ENCODE measurements at places on chromosomes 12 and 14. TPM values are rescaled to one million over a fixed set of nuclear protein-coding genes. Genes with fewer than 3 reads are reported as not detected.

- no peak overlapping the region for H3K4me3 ChIP-seq
Observed at GRCh38 chr14:26113911-26114640, 483.8 kb downstream of the NOVA1 start.

DNA sequence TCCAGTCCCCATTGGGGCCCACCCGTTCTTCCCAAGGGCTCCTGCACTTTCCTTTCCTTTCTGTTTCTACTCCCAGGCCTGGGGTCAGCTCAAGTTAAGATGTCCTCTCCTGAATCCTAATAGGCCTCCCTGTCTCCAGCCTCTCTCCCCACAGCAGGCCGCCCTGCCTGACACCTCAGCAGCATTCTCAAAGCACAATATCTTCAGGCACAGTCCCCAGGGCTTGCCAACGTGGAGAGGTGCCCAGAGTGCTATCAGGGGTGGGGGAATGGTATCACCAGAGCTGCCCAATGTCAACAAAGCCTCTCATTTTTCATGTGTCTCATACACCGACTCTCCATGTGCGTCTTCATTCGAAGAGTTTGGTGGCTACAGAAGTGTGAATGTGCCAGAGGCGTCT is 123.0 kb downstream of the FOXN3 start:
- H3K4me1 ChIP-seq: peaks cover 3% of the 10 kb centered on the region
- no peak overlapping the region for H3K4me3 ChIP-seq
- H3K27ac ChIP-seq: no peak overlapping the region

Gene KRT77
- 4.1 TPM for polyA plus RNA-seq

- H3K4me1 ChIP-seq: no peaks in the 10 kb centered on the region
- no peaks in the 10 kb centered on the region for H3K36me3 ChIP-seq
- H3K27me3 ChIP-seq: no peaks in the 10 kb centered on the region
Observed at GRCh38 chr12:3533703-3534386, 42.8 kb downstream of the PRMT8 start.

GRCh38 chr12:115297445-115297844 is 613.5 kb upstream of the TBX3 start:
- no peak overlapping the region for H3K27ac ChIP-seq
- no peaks in the 10 kb centered on the region for H3K27me3 ChIP-seq
- H3K4me3 ChIP-seq: no peak overlapping the region
- H3K4me1 ChIP-seq: no peaks in the 10 kb centered on the region

DNA sequence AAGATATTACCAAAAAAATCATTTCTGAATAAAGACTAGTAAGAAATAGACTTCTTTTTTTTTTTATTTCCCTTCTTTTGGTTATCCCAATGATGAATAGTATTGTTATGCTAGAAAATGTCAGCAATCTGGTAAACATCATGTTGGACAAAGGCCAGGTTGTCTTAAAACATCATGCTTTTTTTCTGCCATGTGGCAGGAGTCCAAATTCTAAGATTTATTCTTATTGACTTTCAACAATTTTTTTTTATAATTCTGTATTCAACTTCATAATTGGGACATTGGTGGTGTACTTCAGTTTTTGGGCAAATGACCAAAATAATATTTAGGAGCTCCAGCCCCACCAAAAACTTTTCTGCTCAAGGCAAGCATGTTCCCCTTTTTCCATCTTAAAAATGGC is 10.5 kb downstream of the DCN start:
- no peaks in the 10 kb centered on the region for H3K4me1 ChIP-seq
- no peak for DNase-seq
- no peak overlapping the region for H3K27ac ChIP-seq
- H3K27me3 ChIP-seq: no peaks in the 10 kb centered on the region
- H3K4me3 ChIP-seq: no peak overlapping the region
- H3K36me3 ChIP-seq: no peaks in the 10 kb centered on the region

GRCh38 chr12:68222326-68222725 is 3.3 kb downstream of the IL26 start:
- H3K27ac ChIP-seq: no peak overlapping the region
- H3K4me1 ChIP-seq: peaks cover 3% of the 10 kb centered on the region
- H3K27me3 ChIP-seq: no peaks in the 10 kb centered on the region
- no peak overlapping the region for H3K4me3 ChIP-seq

GRCh38 chr12:59559696-59560095 is 36.1 kb upstream of the SLC16A7 start:
- H3K27me3 ChIP-seq: no peaks in the 10 kb centered on the region
- no peaks in the 10 kb centered on the region for H3K36me3 ChIP-seq
- H3K4me3 ChIP-seq: no peak overlapping the region
- no peak for DNase-seq

DNA sequence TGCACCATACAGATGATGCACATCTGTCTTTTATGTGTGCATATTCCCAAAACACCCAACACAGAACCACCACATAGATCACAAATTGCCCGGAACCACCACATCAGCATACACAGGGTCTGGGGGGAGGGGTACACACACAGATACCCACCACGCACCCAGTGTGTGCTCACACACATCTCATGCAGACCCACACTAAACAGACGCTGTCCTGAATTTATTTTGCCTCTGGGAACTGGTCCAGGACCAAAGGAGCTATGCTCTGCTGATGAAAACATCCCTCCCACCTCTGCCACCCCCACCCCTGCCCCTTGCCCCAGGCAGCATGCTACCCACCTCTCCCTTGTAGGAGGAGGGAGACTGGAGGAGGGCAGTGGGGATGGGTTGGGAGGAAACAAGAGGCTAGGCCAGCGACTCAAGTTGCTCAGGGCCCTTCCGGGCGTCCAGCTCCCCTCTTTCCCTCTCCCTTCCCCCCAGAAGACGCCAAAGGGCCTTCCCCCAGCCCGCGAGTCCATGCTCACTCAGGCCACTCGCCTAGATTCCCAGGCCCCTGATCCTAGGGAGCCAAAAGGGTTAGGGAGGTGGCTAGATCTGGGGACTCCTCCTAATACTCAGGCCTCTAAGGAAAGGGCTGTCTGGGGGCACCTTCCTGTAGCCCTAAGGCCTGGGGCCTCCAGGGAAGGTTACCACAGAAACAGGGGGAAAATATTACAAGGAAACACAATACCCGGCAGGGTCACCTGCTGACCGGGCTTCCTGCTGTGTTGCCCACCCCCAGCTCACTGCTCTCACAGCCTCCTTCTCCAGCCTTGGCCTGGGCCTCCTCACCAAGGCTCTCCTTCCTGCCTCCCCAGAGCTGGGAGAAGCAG is 3.1 kb downstream of the HDAC7 start:
- H3K27ac ChIP-seq: peak overlapping the region; percentile 93
- H3K36me3 ChIP-seq: peaks cover 20% of the 10 kb centered on the region
- peaks cover 80% of the 10 kb centered on the region for H3K4me1 ChIP-seq
- no peak for DNase-seq
- peak overlapping the region; percentile 97 for H3K4me3 ChIP-seq
- H3K27me3 ChIP-seq: no peaks in the 10 kb centered on the region

- H3K4me3 ChIP-seq: no peak overlapping the region
- H3K36me3 ChIP-seq: no peaks in the 10 kb centered on the region
- no peaks in the 10 kb centered on the region for H3K27me3 ChIP-seq
- peaks cover 29% of the 10 kb centered on the region for H3K4me1 ChIP-seq
- no peak overlapping the region for H3K27ac ChIP-seq
Observed at GRCh38 chr12:124884587-124885438, 21.1 kb upstream of the SCARB1 start.

DNA sequence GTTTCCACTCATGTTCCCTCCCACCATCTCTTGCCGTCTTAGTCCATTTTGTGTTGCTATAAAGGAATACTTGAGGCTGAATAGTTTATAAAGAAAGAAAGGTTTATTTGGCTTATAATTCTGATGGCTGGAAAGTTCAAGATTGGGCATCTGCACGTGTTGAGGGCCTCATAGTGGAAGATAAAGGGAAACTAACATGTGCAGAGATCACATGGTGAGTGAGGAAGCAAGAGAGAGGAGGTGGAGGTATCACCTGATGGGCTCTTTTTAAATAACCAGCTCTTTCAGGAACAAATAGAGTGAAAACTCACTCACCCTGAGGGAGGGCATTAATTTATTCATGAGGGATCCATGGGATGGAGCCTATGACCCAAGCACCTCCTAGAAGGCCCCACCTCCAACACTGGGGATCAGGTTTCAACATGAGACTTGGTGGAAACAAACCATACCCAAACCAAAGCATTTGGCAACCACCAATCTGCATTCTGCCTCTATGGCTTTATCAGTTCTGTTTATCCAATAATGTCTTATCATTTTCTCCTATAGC is 29.5 kb downstream of the MYO1H start:
- no peak overlapping the region for H3K4me3 ChIP-seq
- no peaks in the 10 kb centered on the region for H3K27me3 ChIP-seq
- DNase-seq: no peak
- H3K36me3 ChIP-seq: no peaks in the 10 kb centered on the region
- H3K27ac ChIP-seq: no peak overlapping the region
- H3K4me1 ChIP-seq: no peaks in the 10 kb centered on the region

DNA sequence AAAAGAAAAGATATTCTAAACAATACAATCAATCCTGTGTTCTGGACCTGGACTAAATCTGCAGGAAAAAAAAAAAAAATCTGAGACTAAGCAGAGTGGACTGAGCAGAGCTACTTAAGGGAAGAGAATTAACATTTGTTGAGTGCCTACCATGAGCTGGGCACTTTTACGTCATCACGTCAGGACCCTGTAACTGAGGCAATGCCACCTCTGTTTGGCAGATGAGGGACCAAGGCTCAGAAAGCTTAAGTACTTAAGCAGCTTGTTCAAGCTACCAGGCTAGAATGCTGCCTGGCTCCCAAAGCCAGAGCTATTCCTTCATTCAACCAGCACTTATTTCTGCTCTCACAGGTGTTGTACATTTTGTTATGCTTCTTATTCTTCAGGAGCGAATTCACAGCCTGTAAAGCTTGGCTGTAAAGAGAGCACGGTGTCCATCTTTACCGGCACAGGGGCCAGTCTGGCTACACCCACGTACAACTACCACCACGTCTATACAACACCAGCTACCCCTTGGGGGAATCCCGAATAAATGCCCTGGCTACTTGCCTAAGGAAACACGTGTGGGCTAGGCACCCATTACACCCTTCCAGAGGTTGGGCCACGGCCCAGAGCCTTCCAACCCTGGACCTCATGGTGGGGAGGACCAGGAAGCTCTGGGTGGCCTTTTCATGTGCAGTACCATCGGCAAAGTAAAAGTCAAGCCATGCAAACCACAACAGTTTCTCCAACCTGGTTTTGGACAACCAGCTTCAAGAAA is 27.0 kb downstream of the TMCC3 start:
- no peaks in the 10 kb centered on the region for H3K36me3 ChIP-seq
- H3K4me1 ChIP-seq: no peaks in the 10 kb centered on the region
- no peaks in the 10 kb centered on the region for H3K27me3 ChIP-seq
- H3K27ac ChIP-seq: no peak overlapping the region
- H3K4me3 ChIP-seq: no peak overlapping the region
- DNase-seq: no peak
